Endothelial cell (in vitro differentiated cells): ENCODE measurements at places on chromosomes 6 and 20. TPM values are rescaled to one million over a fixed set of nuclear protein-coding genes. Genes with fewer than 3 reads are reported as not detected.

DNA sequence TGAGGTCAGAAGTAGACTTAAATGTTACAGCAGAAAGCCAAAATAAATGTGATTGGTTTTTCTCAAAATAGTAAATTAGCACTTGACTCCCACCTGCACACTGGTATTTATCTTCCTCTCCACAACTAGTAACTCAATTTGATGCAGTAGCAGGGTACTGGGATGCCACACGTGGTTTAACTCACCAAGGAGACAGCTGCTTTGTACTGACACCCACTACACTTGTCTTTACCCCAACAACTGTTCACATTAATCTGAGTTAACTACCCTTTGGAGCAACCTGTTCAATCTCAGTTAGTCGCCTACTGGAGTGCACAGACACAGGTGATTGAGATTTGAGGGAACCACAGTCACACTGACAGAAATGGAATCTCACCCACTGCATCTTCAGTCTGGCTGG, 242.1 kb downstream of the PRKN start:
- H3K4me1 ChIP-seq: no peaks in the 10 kb centered on the region
- H3K27me3 ChIP-seq: no peaks in the 10 kb centered on the region
- H3K36me3 ChIP-seq: no peaks in the 10 kb centered on the region
- H3K4me3 ChIP-seq: no peak overlapping the region
- DNase-seq: no peak

DNA sequence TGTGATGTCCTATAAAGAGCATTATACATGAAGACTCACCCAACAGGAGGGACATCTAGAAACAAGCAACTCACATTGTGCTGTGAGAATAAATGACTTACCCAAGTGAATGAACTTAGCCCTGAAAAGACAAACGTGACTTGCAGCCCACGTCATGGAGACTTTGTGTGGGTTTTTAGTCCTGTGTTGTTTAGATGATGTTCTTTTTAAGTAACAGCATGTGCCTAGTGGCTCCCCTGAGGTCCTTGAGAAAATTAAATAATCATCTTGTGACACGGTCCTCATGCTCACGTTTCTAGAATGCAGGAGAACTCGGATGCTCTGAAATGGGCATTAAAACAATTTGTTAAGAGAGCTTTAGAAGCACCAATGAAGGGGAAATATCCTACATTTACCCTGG, 165.1 kb downstream of the SASH1 start:
- peaks cover 24% of the 10 kb centered on the region for H3K36me3 ChIP-seq
- H3K27me3 ChIP-seq: peaks cover 7% of the 10 kb centered on the region
- no peak for DNase-seq
- H3K4me3 ChIP-seq: no peak overlapping the region
- H3K27ac ChIP-seq: no peak overlapping the region
- peaks cover 25% of the 10 kb centered on the region for H3K4me1 ChIP-seq

- H3K36me3 ChIP-seq: no peaks in the 10 kb centered on the region
- no peak for DNase-seq
- H3K4me1 ChIP-seq: peaks cover 14% of the 10 kb centered on the region
- no peak overlapping the region for H3K4me3 ChIP-seq
- H3K27ac ChIP-seq: no peak overlapping the region
Measured at GRCh38 chr6:35191889-35192288, 21.9 kb upstream of the SCUBE3 start.

The STAU1 gene
- 115 TPM for total RNA-seq

- H3K4me3 ChIP-seq: no peak overlapping the region
- DNase-seq: no peak
- H3K27me3 ChIP-seq: peaks cover 1% of the 10 kb centered on the region
- no peaks in the 10 kb centered on the region for H3K36me3 ChIP-seq
- no peaks in the 10 kb centered on the region for H3K4me1 ChIP-seq
Measured at GRCh38 chr6:92507552-92507951, 911.8 kb downstream of the EPHA7 start.

DNA sequence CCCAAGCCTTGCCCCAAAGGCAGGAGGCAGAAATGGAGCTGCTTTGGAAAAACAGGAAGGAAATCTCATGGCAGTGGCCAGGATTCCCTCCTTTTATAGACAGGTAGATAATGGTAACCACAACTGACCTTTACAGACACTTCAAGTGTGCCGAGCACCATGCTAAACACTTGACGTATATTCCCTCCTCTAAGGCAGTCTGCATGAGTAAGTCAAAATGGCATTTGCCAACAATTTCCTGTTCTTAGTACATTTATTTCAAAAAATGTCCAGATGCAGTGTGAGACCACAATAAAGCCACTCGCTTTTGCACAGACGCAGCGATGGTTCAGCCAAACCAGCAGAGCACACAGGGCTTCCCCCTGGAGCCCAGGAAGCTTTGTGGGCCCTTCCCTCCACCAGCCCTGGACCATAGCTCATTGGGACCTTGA, 16.5 kb upstream of the GPR6 start:
- no peak for DNase-seq
- H3K27me3 ChIP-seq: peaks cover 4% of the 10 kb centered on the region

GRCh38 chr20:48733296-48733790, 94.5 kb downstream of the PREX1 start:
- H3K4me3 ChIP-seq: peak overlapping the region; percentile 25
- H3K27ac ChIP-seq: no peak overlapping the region
- H3K4me1 ChIP-seq: peaks cover 69% of the 10 kb centered on the region
- peaks cover 24% of the 10 kb centered on the region for H3K27me3 ChIP-seq

The ANKEF1 gene
- total RNA-seq: 1.2 TPM

DNA sequence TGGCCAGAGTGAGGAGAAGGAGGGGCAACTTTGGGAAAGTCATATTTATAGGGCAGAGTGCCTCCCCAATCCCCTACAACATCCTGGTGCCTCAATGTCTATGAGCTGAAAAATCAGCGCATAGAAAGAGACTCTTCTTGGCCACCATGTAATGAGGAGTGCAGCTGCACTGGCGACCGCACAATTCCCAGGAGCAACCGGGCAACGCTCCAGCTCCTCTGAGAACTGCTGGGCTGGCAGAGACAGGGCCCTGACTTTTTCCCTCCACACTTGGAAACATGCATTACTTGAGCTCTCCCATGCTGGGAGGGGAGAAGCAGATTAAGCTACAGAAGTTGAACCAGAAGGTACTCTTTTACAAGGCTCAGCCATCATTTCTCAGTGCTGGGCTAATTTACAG, 31.4 kb upstream of the MARCKS start:
- peaks cover 2% of the 10 kb centered on the region for H3K27me3 ChIP-seq
- H3K27ac ChIP-seq: no peak overlapping the region
- H3K4me3 ChIP-seq: no peak overlapping the region
- no peak for DNase-seq
- peaks cover 4% of the 10 kb centered on the region for H3K4me1 ChIP-seq
- no peaks in the 10 kb centered on the region for H3K36me3 ChIP-seq

DNA sequence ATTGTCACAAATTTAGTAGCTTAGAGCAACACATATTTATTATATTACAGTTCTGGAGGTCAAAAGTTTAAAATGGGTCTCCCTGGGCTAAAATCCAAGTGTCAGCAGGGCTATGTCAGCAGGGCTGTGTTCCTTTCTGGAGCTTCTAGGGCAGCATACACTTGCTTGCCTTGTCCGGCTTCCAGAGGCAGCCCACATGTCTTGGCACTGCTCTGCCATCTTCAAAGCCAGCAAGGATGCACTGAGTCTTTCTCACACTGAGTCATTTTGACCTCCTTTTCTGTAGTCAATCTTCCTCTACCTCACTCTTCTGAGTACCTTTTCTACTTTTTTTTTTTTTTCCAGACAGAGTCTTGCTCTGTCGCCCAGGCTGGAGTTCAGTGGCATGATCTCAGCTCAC, 39.0 kb downstream of the ADGRF4 start:
- no peaks in the 10 kb centered on the region for H3K36me3 ChIP-seq
- no peaks in the 10 kb centered on the region for H3K27me3 ChIP-seq
- DNase-seq: no peak

The PRRT1 gene
- total RNA-seq: 2.1 TPM

The SLC35D3 gene
- total RNA-seq: not detected

DNA sequence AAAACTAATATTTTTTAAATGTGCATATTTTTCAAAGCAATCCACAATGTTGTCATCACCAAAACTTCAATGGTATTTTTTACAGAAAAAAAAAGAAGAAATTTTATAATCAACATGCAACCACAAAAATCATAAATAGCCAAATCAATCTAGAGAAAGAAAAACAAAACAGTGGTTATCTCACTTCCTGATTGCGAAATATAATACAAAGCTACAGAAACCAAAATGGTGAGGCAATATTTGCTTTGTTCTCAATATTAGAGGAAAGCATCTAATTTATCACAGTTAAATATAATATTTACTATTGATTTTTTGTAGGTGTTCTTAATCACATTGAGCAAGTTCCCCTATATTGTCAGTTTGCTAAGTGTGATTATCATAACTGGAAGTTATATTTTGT, 720.7 kb upstream of the ADGRB3 start:
- no peak for DNase-seq
- no peaks in the 10 kb centered on the region for H3K36me3 ChIP-seq
- no peak overlapping the region for H3K27ac ChIP-seq
- H3K27me3 ChIP-seq: peaks cover 1% of the 10 kb centered on the region
- no peak overlapping the region for H3K4me3 ChIP-seq

- H3K27me3 ChIP-seq: no peaks in the 10 kb centered on the region
- H3K4me1 ChIP-seq: peaks cover 18% of the 10 kb centered on the region
- peaks cover 5% of the 10 kb centered on the region for H3K36me3 ChIP-seq
- no peak overlapping the region for H3K4me3 ChIP-seq
Measured at GRCh38 chr20:23417861-23418260, 3.4 kb downstream of the NAPB start.

The SEL1L2 gene
- not detected for total RNA-seq

GRCh38 chr20:16145919-16146318, 427.3 kb downstream of the KIF16B start:
- H3K36me3 ChIP-seq: no peaks in the 10 kb centered on the region
- peaks cover 6% of the 10 kb centered on the region for H3K4me1 ChIP-seq
- H3K27me3 ChIP-seq: no peaks in the 10 kb centered on the region
- H3K4me3 ChIP-seq: no peak overlapping the region

The TGM2 gene
- 216 TPM for total RNA-seq

GRCh38 chr6:53894091-53894490, 99.3 kb downstream of the LRRC1 start:
- no peak for DNase-seq
- H3K4me1 ChIP-seq: peaks cover 17% of the 10 kb centered on the region
- no peak overlapping the region for H3K4me3 ChIP-seq
- no peak overlapping the region for H3K27ac ChIP-seq

The PNLDC1 gene
- not detected for total RNA-seq

The PPP1R3G gene
- 0.05 TPM for total RNA-seq

DNA sequence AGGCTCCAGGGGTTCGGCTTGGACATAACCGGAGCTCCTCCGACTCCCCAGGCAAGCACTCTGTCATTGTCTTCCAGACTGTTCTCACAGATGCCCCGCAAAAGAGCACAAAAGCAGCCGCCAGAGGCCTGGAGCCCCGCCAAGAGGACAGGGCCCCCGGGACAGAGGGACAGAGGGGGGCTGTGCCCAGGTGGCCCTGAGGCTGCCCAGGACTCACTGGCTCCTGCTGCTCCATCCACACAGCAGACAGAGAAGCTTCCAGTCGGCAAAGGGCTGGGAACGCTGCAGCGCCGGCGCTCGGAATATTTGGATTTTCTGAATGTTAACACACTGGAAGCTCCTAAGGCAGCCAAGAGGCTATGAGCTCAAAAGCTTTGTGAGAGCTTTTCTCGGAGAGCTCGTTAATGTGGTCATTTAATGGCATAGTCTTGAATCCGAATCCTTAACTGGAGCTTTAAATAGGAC, 68.0 kb upstream of the QKI start:
- no peak for DNase-seq
- H3K4me1 ChIP-seq: peaks cover 6% of the 10 kb centered on the region
- H3K4me3 ChIP-seq: no peak overlapping the region
- H3K27ac ChIP-seq: no peak overlapping the region
- no peaks in the 10 kb centered on the region for H3K36me3 ChIP-seq
- H3K27me3 ChIP-seq: peaks cover 2% of the 10 kb centered on the region

GRCh38 chr20:366719-367485, 13.7 kb upstream of the TRIB3 start:
- no peak overlapping the region for H3K27ac ChIP-seq
- peaks cover 9% of the 10 kb centered on the region for H3K36me3 ChIP-seq
- H3K4me1 ChIP-seq: peaks cover 28% of the 10 kb centered on the region
- H3K27me3 ChIP-seq: peaks cover 11% of the 10 kb centered on the region
- no peak for DNase-seq
